Fibroblast of gingiva (primary cell): ENCODE measurements at places on chromosomes 2 and 18.

DNA sequence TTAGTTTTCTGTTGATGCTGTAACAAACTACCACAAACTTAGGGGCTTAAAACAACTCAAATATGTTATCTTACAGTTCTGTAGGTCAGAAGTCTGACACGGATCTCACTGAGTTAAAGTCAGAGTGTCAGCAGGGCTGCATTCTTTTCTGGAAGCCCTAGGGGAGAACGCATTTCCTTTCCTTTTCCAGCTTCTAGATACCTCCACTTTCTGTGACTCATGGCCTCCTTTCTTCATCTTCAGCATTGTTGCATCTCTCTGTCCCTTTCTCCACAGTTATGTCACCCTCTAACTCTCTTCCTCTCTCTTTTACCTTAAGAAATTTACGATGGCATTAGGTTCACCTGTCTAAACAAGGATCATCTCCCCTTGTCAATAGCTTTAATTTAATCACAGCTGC, 13.3 kb upstream of the PPP4R1 start:
- DNase-seq: peak; percentile 45

DNA sequence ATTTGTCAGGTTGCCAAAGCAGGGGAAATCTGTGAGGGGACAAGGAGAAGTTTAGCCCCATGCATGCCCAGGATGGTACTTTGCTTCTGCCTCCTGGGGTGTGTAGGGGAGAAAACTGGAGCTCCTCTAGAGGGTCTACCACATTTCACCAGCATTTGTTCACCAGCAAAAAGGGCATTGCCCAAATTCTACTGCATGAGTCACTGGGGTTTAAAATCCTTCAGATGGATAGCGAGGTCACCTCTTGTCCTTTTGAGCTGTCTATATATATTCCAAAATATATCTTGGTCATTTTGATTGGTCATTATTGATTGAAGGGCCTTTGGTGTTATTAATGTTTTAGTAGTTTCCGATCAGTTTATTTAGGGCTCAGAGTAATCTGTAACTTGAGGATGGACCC, 18.7 kb downstream of the FHOD3 start:
- DNase-seq: no peak

- DNase-seq: no peak
Observed at GRCh38 chr18:24160086-24160485, 21.2 kb downstream of the CABYR start.

DNA sequence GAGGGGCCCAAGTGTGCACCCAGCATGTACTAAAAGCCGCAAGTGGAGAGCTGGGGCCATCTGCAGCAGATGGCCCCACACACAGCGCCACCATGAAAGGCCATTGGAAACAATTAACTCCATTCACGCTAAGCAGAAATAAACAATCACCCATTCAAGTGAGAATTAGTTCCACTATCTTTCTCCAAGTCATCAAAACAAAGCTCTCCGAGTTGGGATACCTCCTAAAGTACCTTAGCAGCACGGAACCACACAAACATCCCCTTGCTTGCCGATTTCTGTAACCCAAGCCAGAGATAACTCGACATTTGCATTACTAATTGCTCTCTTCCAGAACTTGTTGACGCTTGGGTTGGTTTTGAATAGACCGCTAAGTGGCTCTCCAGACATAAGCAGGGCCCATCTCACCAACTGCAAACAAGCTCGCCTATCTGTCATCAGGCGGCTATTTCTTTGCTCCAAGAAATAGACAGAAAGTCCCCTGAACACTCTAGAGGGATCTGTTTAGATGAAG, 840.6 kb upstream of the SALL3 start:
- no peak for DNase-seq

DNA sequence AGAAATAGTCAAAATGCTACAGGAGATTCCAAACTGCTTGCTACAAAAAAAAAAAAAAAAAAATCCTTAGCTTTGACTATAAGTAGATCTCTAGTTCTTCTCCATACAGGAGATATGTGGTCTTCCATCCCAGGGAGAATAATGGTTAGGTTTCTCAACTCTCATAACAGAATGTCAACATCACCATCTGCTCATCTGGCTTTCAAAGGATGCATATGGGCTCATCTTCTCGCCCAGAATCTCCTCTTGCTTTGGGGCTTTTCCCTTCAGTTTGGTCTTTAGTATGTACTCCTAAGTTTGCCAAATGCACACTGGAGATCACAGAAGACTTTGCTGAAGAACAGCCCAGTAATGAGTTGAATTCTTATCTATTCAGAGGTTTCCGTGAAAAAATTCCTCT, 240.7 kb downstream of the NRXN1 start:
- no peak for DNase-seq

DNA sequence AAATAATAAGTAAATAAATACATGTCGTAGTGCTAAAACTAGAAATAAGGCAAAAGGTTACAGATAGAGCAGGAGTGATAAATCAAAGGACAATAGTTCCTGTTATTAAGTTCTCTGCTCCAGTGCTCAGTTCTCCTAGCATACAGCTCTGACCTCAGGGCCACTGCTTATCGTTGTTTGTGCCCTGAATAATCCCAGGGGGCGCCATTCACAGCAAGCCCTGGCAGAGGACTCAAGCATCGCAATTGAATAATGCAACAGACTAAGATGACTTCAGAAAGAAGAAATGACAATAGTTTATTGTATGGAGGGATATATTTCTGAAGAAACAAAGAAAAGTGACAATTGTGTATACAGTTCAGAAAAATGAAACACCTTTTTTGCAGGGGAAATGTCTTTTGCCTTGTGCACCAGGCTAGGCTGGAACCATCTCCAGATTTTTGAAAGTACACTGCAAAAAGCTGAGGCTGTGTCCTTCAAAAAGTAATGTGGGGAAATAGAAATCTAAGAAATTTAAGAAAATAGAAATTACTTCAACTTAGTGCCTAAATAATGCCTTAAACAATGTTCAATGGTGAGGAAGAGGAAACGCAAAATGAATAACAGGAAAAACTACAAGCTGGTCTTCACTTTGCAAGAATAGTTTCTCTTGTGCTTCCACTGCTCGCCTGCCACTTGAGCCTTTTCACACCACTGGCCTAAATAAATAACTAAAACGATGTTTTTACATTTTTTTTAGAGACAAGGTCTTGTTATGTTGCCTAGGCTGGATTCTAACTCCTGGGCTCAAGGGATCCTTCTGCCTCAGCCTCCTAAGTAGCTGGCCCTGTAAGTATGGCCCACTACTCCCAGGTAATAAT, 19.0 kb upstream of the CCNYL1 start:
- no peak for DNase-seq

DNA sequence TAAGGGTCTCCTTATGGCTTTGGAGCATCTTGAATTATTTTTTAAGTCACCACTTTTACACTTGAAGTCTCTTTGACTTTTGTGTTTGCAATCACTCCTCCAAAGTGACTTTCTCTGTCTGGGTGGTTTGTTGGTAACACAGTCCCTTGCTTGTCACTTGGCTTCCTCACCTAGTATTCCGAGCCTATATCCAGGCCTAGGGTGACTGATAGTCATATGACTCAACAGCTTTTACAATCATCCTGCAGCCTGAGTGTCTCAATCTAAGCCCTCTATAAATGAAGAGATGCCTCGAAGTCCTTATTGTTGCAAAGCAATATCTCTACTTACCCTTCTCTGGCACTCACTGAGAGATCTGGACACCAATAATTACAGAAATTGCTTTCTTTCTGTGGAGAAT, 53.9 kb upstream of the SETBP1 start:
- no peak for DNase-seq

- DNase-seq: no peak
Observed at GRCh38 chr2:199467066-199467822, 9.5 kb upstream of the SATB2 start.

- no peak for DNase-seq
Observed at GRCh38 chr2:111061191-111061590, 59.5 kb upstream of the BCL2L11 start.

DNA sequence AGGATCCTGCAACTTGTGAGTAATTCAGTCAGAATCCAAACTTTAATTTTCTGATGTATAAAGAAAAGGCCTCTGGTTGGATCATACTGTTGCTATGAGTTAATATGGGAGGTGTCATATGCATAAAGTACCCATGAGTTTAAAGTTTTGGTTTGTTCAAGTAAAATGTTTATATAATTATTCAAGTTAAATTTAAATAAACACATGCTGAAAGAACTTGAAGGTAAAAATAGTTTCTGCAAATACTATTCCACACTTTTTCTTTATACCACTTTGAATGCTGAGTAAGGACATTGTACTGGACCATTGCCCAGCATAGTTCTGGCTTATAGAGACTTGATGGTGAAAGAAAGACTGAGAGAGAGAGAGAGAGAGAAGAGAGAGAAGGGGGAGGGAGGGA, 30.7 kb downstream of the PKP4 start:
- peak; percentile 71 for DNase-seq

DNA sequence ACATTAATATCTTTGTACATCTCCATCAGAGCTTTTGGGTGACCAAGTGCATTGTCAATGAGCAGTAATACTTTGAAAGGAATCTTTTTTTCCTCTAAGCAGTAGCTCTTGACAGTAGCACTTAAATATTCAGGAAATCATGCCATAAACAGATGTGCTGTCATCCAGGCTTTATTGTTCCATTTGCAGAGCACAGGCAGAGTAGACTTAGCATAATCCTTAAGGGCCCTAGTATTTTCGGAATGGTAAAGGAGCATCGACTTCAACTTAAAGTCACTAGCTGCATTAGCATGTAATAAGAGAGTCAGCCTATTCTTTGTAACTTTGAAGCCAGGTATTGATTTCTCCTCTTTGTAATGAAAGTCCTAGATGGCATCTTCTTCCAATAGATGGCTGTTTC, 121.8 kb upstream of the CWC22 start:
- DNase-seq: no peak

DNA sequence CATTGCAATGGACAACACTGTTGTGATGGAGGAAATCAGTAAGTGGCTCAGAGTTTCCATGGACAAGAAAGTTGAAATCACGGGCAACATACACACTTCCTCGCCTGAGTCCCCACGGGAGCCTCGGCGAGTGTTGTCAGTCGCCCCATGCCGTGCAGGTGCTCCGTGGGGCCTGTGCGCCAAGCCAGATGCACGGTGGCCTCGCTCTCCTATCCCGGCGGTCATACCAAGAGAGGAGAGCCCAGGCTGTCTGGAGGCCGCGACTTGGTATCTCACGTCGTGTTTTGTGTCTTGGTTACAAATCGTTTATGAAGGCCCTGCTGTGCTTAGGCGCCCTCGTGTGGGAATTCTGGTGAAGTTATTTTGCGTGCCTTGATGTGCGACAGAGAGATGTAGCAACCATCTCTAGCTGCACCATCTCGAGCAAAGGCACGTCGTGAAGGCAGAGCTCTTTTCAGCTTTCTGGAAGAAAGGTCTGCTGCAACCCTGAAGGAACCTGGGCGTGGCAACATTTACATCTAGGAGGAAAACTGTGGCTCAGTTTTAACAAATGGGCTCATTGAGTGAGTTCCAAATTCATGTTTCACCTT, 21.8 kb downstream of the ATG4B start:
- peak; percentile 75 for DNase-seq

DNA sequence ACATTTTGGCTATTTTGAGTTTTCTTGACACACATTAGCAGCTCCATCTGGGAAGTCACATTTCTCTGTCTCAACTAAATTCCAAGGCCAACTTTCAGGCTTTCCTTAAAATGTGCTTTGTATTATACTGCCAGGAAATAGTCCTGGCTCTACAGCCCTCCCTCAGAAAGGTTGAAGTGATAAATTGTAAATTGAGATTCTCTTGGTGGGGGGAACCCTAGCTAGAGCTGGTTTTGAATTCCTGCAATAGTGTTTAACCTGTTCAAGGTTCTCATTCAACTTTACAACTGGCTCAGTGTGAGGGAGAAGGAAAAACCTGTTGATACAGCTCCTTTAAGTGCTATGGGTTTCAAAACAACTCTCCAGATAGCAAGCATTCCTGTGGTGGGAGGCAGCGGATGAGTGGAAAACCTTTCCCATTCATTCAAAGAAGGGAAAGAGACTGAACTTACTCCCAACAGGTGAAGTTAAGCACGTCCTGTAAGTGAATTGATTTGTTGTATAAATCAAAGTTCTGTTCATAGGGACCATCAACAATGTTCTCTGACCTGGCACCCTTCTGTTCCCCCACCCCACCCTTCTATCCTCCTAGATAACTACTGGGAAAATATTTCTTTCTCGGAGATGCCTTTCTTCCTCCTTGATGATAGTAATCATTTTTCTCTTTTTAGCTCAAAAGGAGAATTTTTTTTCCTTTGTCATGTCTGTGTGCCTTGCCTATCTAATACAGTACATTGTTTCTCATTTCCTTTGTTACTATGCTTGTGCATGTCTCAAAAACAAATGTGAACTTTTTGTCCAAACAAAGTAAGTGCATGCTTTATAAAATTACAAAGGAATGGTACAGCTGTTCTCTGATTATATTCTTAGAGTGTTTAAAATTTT, 44.2 kb upstream of the SLC39A10 start:
- peak; percentile 25 for DNase-seq

GRCh38 chr2:147937744-147938349, 82.7 kb downstream of the ORC4 start:
- peak; percentile 17 for DNase-seq

DNA sequence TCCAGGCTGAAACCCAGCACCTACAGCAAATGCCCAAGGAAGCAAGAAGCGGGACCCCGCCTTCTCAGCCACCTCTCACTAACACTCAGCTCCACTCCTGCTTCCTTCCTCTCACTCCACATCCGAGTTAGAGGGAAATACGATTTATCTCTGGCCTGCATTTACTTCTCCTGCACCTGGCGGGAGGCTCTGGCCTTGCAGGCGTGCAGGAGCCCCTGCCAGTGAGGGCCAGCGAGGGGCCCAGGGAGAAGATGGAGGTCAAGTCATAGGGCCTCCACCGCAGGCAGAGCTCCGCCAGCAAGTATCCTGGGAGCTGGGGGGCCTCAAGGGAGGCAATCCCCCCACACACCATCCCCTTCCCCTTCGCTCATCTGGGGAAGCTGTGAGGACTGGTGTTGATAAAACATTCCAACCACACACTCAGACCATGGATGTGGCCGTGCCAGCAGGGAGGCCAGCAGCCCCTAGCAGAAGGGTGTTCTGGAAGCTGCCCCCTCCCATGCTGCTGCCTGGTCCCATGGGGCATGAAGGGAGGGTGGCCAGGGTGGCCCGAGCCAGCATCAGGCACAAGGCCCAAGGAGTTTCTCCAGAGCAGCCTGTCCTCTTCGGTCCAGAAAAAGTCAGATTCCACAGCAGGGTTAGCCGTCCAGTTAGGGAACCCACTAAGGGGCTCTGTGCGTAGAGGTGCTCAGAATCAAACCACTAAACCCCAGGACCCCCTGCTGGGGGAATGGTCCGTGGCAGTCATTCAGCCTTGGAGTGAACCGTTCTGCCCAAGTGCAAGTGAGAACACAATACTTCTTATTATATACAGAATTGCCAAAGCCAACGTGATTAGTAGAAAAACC, 91.2 kb downstream of the HDAC4 start:
- no peak for DNase-seq

DNA sequence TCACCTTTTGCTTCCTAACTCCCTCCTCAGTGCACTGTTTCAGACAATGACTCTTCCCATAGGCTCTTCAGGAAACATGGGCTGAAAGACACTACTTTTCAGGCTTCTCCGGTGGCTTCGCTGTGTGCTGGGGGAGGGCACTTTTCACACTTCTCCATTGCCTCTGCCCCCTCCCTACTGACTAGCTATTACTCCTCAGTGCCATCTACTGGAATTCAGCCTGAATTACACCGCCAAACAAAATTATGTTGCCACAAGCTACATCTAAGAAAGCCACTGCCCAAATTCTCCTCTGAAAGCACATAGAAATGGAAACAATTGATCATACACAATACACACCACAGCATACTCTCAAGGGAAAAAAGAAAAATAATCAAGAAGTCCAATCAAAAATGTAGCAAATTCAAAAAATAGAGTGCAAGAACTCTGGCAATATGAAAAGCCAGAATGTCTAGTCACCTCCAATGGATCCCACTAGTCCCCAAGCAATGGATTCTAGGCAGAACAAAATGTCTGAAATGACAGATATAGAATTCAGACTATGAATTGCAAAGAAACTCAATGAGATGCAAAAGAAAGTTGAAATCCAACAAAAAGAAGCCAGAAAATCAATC, 1139.4 kb upstream of the GYPC start:
- DNase-seq: no peak
